ENCODE measurements at places on chromosomes 2 and 18. TPM values are rescaled to one million over a fixed set of nuclear protein-coding genes. Genes with fewer than 3 reads are reported as not detected.

- DNase-seq = no peak
Measured at GRCh38 chr18:13982126-13982525, 66.8 kb upstream of the MC2R start.

DNA sequence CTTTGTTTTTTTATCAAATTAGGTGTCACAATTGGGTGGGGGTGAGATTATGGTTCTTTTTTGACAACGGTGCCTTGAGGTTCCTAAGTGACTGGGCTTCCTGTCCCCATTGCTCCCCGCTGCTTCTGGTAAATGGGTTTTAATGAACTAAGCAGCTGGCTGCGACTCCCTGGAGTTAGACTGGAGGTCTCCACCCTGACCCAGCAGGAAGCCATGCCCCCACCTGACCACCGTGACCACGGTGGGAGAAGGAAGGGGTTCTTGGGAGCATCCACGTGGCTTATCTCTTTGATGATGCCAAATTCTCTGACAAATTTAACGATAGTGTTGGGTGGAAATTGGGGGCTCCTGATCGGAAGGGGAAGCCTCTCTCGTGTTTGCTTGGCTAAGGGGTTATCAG lies 12.2 kb downstream of the CNDP2 start:
- no peak for DNase-seq

GRCh38 chr18:46946656-46947282 lies 29.4 kb downstream of the KATNAL2 start:
- peak; percentile 87 for DNase-seq

Gene AGAP1
- 24.6 TPM for total RNA-seq

GRCh38 chr2:217773539-217773938 lies 229.3 kb downstream of the TNS1 start:
- DNase-seq = no peak

Gene EFHD1
- total RNA-seq = 18.7 TPM

Gene ABCA12
- total RNA-seq = 0.03 TPM

- no peak for DNase-seq
Measured at GRCh38 chr2:107215401-107216350, 329.7 kb upstream of the ST6GAL2 start.

- peak; percentile 82 for DNase-seq
Measured at GRCh38 chr2:209368914-209369313, 54.9 kb upstream of the MAP2 start.

- DNase-seq = no peak
Measured at GRCh38 chr2:206855585-206856433, 83.5 kb upstream of the CPO start.

DNA sequence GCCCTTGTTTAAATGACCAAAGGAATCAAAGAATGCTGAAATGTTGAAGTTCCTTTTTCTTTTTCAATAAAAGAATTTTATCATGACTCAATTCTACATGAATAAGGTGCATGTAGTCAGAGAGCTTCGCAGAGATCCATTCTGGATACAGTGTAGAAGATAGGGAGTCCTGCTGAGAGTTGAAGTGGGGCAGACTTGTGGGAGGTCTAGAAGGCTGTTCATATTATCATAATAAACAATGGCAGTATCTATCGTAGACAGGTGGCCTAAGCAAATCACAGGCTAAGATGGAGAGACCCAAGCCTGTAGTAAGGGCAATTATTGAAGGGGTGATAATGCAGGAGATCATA lies 1322.0 kb upstream of the CELF4 start:
- no peak for DNase-seq

DNA sequence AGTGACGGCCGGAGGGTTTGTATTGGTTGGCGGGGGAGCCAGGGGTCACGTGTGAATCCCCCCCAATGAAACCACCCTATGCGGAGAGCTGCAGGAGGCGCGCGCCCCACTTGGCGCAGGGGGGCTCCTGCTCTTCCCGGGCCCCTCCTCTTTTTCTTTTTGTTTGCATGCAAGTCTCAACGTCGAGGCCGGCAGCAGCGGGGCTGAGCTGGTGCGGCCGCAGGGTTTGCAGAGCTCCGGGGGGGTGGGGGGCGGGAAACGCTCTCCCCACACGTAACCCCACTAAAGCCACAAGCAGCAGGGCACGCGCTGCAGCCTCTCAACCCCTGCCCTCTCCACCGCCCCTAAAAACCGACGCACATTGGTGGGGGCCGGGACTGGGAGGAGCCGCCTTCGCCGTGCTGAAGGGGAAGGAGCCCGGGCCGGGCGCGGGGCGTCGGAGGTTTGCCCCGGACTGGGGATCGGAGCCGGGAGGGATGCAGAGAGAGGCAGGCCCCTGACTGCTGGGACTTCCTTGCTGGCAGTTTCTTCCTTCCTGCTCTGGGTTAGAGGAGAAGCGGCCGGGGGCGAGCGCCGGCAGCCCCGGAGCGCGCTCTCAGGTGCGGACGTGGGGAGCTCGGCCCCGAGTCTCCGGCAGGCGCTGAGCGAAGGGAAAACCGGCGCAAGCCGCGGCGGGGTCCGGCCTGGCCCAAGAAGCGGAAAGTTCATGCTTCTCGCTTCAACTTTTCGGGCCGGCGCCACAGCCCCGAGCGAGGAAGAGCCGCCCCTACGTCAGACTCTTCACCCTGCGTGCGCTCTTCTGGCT lies 864 bp downstream of the LBH start:
- DNase-seq = peak; percentile 89

DNA sequence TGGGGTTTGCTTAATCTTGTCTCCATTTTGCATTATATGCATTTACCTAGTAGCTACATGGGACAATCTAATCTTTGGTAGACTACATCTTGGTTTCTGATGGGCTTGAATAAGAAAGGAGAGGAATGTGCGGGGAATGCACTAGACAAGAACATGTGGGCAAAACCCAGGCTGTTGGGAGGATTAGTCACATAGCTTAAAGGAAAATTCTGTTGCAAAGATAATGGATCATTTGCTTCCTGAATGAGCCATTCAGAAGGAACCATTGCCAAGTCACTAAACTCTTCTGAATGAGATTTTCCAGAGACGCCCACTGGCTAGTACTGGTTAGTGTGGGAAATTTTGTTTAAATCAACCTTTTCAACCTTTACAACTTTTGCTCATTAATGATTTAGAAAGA lies 84.8 kb downstream of the OSBPL6 start:
- peak; percentile 60 for DNase-seq

DNA sequence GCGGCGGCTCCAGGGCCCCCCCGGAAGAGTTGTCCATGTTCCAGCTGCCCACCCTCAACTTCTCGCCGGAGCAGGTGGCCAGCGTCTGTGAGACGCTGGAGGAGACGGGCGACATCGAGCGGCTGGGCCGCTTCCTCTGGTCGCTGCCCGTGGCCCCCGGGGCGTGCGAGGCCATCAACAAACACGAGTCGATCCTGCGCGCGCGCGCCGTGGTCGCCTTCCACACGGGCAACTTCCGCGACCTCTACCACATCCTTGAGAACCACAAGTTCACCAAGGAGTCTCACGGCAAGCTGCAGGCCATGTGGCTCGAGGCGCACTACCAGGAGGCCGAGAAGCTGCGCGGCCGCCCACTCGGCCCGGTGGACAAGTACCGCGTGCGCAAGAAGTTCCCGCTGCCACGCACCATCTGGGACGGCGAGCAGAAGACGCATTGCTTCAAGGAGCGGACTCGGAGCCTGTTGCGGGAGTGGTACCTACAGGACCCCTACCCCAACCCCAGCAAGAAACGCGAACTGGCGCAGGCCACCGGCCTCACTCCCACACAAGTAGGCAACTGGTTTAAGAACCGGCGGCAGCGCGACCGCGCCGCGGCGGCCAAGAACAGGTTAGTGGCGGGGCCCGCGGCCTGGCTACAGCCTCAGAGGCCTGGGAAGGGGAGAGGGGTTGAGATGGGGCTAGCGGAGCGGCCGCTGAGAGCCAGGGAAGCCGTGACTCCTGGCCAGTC lies 965 bp downstream of the SIX3 start:
- DNase-seq = no peak
